ENCODE measurements at places on chromosomes 5 and 9. TPM values are rescaled to one million over a fixed set of nuclear protein-coding genes. Genes with fewer than 3 reads are reported as not detected.

GRCh38 chr5:151255621-151256286 is 2.8 kb downstream of the GM2A start:
- H3K27ac ChIP-seq: no peak overlapping the region
- no peaks in the 10 kb centered on the region for H3K36me3 ChIP-seq
- DNase-seq: no peak
- no peaks in the 10 kb centered on the region for H3K4me1 ChIP-seq
- H3K27me3 ChIP-seq: no peaks in the 10 kb centered on the region

GRCh38 chr5:13034061-13034460 is 910.4 kb downstream of the DNAH5 start:
- H3K27ac ChIP-seq: no peak overlapping the region
- DNase-seq: no peak
- no peaks in the 10 kb centered on the region for H3K27me3 ChIP-seq
- no peaks in the 10 kb centered on the region for H3K36me3 ChIP-seq
- peaks cover 5% of the 10 kb centered on the region for H3K4me1 ChIP-seq

DNA sequence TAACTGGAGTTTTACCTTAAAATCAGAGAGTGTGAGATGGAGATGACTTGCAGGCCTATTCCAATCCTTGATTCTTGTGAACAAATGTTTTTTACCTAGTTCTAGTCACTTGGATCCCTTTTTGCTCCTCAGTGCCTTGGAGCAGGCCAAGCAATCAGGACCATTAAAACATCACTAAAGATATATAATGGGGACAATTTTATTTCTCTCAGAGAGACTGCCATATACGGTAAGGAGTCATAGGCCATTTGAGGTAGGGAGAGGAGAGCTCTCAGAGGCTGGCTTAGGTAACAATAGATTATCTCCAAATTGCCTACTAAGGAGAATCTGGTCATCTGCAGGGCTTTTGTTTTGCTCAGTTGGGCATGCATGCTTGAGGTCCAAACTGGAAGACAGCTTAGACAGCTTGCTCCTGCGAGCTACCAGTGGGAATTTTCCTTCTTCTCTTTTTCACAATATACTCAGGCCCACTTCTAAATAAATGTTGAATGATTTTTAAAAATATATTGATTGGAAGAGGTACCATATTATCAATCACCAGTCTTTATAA is 44.0 kb downstream of the FREM1 start:
- no peak overlapping the region for H3K4me3 ChIP-seq
- peaks cover 23% of the 10 kb centered on the region for H3K4me1 ChIP-seq
- no peaks in the 10 kb centered on the region for H3K27me3 ChIP-seq
- no peaks in the 10 kb centered on the region for H3K36me3 ChIP-seq

DNA sequence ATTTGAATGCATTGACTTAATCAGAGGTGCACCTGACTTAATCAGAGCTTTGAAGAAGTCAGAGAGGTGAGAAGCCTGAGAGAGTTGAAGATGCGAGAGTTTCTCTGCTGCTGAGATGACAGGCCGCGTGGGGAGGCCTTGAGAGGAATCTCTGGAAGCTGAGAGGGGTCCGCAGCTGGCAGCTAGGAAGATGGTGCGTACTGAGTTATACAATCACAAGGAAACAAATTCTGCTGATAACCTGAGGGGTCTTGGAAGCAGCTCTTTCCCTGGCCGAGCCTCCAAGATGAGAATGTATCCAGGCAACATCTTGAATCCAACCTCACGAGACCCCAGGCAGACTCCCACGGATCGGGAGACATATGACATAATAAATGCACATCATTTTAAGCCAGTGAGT is 91.7 kb downstream of the SPATA31A6 start:
- H3K4me1 ChIP-seq: no peaks in the 10 kb centered on the region
- no peak for DNase-seq
- H3K27ac ChIP-seq: no peak overlapping the region
- H3K36me3 ChIP-seq: no peaks in the 10 kb centered on the region
- no peaks in the 10 kb centered on the region for H3K27me3 ChIP-seq

GRCh38 chr5:150085950-150086715 is at the start of gene CSF1R:
CSF1R (minus strand) TSS chr5:150086554; CDS start chr5:150086427, 127 bp downstream.
- H3K4me3 ChIP-seq: no peak within 1 kb of the TSS
- H3K27me3 ChIP-seq: peaks cover 12% of the 10 kb centered on the region
- H3K36me3 ChIP-seq: no peaks in the 10 kb centered on the region
- no peak for DNase-seq

- no peak overlapping the region for H3K4me3 ChIP-seq
- no peak for DNase-seq
- H3K27me3 ChIP-seq: no peaks in the 10 kb centered on the region
- no peak overlapping the region for H3K27ac ChIP-seq
- no peaks in the 10 kb centered on the region for H3K4me1 ChIP-seq
Measured at GRCh38 chr5:15304914-15305834, 194.8 kb upstream of the FBXL7 start.

The SLCO4C1 gene
- total RNA-seq: not detected

The PCDHB11 gene
- total RNA-seq: 8.9 TPM

The LTC4S gene
- not detected for total RNA-seq
